ENCODE measurements at places on chromosomes 5 and 9.
A peak's percentile ranks its signal among the peaks of the same experiment; 100 is the strongest.

- no peak for DNase-seq
These were observed 142.5 kb downstream of the EBF1 start for GRCh38 chr5:158957196-158957595.

DNA sequence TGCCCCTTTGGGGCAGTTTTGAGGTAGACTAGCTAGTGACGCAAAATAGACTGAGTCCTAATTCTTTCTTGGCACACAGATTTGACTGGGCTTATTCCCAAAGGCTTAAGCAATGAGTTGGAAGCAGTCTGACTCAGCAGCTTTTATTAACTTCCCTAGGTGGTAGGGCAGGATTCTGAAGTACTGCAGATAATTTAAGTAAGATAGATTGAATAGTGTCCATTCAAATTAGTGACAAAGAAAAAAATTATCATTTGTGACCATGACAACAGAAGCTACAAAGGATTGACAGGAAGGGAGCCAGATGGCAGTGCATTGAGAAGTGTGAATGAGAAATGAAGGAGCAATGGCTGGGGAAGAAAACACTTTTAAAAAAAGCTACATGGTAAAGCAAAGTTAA, 649.4 kb downstream of the CDH9 start:
- no peak for DNase-seq

DNA sequence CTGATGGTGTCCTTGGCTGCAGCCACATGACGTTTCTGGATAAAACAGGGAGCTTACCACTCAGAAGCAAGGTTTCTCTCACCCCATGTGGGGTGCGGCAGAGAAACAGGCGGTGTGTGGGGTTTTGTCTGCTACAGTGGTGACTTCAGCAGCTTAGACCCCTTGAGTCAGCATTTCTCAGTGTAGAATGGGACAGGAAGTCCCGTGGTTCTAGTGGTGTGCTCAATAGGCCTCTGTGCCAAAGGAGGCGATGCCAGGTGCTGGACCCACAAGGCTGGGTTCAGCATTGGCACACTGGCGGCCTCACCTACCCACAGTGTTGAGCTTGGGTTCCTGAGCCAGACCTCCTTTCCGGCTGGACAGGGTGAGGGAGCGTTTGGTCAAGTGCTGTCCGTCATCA, 125.2 kb upstream of the SMIM23 start:
- DNase-seq, result no peak

DNA sequence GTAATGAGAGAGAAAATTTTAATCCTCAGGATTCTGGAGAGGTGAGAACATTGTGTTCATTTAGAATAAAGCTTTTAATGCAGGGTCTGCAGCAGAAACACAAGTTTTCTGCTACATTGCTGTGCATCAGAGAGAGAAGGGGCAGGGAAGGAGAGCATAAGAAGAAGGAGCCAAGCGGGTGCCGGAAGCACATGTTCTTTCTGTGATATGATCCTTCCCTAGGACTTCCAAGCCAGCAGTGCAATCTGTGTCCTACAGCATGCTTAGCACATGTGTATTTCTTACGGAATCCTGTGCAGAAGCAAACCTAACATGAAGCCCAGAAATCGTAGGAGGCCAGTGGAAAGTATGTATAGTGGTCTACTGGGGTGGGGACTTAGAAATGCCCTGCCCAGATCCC, 458.3 kb upstream of the BRINP1 start:
- no peak for DNase-seq

DNA sequence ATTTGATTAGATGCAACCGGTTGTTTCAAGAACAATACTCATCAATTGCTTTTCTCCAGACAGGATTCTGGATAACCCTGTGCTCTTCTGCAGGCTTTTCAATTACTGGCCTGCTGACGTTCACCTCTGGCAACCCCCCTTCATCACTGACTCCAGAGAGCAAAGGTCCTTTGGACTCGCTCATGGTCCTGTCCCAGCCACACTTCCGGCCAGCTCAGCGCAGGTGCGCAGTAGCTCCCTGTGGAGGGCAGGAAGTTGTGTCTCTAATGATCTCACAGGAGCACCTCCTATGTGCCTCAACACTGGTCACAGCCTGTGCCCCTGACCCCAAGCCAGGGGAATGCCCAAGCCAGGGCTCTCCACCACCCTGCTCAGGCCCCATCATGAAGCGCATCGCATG, 44.0 kb downstream of the OLFM1 start:
- no peak for DNase-seq

DNA sequence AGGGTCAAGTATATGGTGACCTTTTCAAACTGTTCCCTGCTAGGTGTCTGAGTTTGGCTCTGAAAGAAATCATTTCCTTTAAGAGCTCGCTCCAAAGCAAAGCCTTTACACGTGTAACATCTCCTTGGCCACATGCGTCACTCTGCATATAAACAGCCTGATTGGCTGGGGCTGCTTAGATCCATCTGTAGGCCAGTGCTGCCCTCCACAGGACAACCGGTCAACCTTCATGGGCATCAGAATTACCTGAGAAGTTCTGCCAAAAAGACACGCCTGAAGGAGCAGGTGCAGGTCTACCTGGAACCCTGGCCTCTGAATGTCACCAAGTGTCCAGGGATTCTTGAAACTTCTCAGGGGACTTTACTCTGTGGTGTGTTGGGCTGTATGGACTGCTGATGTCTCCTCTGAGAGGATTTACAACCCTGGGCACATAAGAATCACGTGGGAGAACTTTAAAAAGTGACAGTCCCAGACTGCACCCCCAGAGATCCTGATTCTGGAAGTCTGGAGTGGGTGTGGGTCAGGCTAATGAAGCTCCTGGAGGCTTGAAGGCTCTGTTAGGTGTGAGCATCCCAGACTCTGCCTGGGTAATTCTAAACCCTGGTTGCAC, 497.6 kb downstream of the GADD45G start:
- DNase-seq, result peak; percentile 48

- no peak for DNase-seq
These were observed 212.4 kb upstream of the DMAC1 start for GRCh38 chr9:8011974-8012373.

GRCh38 chr9:25078202-25078601, 532.5 kb upstream of the IZUMO3 start:
- DNase-seq, result no peak
